ENCODE measurements at places on chromosomes 11 and 22.

GRCh38 chr11:12518606-12519385, 141.4 kb downstream of the PARVA start:
- DNase-seq: no peak

DNA sequence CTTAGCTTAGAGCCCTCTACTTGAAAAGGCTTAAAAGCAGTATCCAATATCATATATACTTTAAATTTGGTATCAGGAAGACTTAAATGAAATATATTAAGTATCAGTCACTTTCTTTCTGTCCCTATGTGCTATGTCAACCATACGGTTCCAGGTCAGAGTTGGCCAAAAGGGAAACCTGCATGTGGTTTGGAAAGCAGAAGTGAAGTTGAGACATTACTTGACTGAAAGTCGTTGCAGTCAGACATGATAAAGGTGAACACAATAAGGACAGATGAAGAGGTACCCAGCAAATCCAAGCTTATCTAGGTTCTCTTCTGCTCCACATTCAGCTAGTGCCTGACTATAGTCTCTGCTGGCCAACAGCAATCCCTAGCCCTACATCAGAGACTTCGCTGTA, 336.8 kb downstream of the KCNA4 start:
- DNase-seq: no peak

DNA sequence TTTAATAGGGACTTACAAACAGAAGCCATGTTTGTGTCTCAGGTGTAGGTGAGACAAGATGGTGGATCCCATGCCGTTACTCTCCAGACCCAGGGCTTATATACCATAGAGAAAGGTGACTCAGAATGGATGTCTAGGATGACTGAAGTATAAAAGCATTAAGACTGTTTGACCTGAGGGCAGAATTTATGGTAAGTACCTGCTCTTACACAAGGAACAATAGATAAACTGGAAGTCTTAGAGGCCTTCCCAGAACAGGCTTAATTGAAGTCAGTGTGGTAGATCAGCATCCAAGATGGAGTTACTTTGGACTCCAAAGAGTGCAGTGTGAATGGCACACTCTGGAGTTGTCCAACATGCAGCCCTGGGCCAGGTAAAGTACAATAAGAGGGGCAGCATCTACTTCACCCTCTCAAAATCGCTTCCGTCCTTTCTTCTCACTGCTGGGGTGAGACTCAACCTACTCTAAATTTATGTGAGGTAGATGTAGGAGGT, 387.0 kb upstream of the DDI1 start:
- DNase-seq: no peak

DNA sequence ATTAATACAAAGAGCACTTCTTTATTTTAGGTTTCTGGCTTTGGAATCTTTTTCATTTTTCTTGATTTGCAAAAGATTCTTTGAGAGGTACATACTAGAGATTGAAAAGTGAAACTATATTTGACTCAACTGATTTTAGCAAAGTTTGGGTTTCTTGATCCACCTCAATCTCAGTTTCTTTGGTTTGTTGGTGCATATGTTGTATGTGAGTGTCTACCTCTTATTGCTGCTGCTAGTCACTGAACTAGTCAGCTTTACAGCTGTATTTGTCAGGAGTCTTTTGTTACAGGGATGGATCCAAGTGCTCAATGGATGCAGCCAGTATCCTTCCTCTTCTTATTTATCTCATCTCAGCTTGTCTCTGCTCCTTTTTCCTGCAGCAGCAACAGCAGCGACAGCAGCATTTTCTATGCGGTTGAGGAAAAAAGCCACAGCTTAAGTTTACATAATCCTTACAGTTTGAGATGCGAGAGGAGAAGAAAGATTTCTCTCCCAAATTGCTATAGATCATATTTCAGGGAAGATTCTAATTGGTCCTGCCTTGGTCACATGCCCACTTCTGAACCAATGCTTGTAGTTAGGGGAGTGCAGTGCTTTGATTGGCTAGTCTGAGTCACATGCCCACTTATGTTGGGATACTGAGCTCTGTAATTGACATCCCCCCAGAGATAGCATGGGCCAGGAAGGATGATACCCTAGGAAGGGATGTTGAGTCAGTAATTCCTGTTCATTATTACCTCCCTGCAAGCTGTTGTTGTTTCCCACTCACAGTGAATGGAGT, 10.0 kb upstream of the ZNRF3 start:
- no peak for DNase-seq

DNA sequence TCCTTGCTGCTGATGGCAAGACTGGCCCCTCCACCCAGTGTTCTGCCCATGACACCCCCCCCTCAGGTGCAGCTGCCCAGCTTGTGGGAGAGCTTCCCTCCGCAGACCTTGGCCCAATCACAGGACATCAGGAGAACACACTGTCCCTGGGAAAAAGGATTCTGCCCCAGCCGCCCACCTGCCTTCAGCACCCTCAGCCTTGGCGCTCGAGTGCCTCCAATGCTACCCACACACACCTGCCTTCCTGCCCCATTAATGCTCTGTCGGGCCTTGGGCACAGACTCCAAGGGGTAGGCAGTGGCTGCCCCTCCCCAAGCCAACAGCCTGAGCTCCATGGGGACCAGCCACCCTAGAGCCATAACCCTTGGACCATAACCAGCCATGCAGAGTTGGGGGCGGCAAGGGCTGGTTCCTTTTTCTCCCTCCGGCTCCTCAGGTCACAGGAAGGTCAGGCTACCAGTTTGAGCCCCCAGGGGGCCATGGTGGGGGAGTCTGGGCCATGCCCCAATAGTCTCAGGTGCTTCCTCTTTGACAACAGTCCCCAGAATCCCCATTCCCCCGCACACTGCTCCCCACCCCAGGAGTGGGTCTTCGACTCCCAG, 1.3 kb upstream of the ZNF70 start:
- no peak for DNase-seq

- no peak for DNase-seq
Measured at GRCh38 chr22:46349681-46350080, 14.2 kb downstream of the TRMU start.

DNA sequence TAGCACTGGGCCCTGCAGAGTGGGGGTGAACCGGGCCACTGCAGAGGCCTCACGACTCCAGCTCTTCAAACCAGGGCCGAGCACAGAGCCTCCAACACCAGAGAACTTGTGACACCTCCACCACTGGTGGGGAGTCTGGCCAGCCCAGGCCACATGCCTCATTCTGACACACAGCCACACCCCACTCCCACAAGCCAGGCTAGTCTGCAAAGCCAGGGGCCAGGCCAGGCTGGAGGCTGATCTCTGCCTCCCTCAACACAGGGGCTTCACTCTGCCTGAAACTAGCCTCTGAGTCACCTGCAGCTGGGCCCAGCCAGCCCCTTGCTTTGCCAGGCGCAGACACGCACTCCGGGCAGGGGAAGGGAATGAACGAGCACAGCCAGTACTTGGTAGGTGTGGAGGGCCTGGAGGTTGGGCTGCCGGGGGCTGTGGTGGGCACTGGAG, 102.9 kb downstream of the MED15 start:
- no peak for DNase-seq

DNA sequence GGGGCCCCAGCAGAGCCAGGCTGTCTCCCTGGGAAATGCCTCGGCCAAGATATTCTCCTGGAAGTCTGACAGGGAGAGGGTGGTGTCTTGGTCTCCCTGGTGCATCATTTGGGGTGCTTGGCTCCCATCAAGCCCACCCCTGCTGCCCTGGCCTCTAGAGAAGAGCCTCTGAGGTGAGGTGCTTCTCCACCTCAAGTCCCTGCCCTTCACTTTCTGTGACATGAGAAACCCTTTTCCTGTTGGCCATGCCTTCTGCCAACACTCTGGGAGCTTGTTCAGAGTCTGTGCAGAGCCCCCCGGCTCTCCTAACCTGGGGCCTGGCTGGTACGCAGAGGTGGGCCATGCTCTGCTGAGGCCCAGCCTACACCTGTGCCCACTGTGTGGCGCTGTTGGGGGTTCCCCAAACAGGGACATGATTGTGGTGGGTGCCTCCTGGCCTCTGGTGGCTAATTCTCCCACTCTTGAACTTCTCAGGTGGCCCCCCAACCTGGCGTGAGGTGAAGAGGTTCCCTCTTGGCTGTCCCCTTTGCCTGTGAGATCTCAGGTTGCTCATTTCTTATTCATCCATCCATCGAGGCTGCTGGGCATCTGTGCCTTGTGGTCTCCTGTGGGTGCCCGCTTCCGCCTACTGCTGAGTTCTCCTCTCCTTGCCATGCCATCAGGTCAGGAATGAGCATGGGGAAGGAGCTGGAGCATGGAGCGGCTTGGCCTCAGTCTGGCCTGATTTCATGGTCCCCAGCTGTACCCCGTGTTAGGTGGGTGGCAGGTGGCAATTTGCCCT, 19.2 kb upstream of the DGCR8 start:
- no peak for DNase-seq

DNA sequence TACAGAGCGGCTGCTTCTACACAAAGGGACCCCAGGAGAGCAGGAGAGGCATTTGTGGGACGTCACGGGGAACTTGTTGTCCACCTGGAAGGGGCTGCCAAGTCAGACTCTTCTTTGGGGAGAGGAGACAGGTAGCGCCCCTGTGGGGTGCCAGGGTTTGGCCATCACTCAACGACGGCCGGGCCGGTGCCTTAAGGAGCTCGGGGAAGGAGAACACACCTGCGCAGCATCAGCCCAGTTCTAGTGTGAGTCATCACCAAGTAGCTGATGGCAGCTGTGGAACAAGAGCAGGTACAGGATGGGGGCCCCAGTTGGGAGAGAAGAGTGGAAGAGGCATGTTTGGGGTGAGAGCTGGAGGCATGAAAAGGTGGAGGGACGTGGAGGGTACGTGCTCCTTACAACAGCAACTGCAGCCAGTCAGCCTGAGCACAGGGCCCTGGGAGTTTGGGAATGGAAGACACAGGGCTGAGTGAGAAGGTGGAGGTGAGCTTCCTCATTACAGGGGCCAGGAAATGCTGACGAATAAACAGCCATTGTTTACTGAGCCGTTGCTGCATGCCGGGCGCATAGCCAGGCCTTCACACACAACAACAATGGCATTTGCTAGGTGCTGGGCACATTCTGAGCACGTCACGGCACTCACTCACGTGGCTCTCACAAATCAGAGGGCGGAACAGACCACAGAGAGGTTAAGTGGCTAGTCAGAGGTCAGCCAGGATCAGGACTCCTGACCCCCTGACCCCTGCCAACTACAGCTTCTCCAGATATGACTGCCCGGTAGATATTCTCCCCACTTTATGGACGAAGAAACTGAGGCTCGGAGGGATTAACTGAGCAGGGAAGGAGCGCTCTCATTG, 29.1 kb upstream of the TP53I11 start:
- DNase-seq: no peak

GRCh38 chr11:111698852-111699559, 67.2 kb downstream of the PPP2R1B start:
- no peak for DNase-seq

DNA sequence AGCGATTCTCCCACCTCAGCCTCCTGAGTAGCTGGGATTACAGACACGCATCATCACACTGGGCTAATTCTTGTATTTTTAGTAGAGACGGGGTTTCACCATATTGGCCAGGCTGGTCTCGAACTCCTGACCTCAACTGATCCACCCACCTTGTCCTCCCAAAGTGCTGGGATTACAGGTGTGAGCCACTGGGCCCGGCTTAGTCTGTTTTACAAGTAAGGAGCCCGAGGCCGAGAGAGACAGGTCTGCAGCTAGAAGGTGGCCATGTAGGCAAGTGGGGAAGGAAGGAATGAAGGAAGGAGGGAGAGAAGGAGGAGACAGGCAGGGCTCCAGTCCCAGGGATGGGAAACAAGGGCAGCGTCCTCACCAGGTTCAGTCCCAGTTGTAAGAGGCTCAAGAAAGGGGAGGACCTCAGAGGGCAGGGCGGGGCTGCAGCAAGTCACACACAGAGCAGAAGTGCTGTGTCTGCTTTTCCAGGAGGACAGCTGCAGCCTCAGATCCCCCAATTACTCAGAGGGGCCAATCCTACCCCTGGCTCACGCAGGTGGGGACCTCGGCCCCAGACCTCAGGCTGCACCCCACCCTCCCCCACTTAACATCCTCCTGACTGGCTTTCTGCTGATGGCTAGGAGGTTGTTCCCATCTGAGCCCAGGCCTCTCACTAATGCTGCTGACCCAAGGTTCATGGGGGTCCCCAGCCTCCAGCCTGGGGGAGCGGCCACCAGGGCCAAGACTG, 53.8 kb upstream of the PRR5 start:
- DNase-seq: no peak

DNA sequence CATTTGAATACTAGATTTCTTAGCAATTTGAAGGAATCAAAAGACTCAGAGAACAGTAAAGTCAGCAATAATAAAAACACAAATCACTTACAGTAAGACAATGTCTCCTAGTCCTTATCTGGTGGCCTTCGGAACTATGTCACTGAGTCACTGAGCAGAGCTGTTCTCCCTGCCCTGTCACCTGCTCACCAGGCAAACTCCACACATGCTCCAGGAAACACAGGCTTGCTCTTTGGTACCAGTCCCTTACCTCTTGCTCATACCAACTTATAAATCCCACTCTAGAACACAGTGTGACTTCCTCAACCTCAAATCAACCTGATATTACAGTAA, 81.1 kb upstream of the CHRM4 start:
- no peak for DNase-seq

DNA sequence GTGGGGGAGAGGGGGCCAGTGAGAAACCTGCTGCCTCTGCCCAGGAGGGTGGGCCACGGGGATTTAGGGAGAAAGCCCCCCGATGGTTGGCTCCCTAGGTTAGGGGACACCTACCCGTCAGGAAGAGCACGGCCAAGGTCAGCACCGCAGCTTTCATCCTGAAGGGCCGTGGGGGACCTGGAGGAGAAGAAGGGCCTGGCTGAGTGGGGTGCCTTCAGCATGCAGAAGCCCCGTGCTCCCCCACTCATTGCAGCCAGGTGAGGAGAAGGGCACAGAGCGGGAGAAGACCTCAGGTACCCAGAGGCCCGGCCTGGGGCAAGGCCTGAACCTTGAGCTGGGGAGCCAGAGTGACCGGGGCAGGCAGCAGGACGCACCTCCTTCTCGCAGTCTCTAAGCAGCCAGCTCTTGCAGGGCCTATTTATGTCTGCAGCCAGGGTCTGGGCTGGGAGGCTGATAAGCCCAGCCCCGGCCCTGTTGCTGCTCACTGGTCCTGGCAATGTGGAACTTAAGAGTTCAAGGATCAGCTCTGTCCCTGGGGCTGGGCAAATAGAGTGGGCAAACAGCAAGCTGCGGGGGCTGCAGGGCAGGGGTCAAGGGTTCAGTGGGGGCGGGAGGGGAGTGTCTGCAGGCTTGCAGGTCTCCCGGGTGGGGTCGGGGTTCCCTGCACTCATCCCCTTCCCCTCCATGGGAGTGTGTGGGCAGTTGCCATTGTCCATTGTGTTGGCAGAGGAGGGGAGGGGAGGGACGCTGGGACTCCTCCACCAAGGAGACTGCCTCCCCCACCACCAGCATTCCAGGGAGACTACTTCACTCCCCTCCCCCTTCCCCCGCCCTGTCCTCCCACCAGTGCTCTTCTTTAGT, at the start of gene APOA1:
TSS of gene APOA1 (minus strand) at position 392 of the 861 bp plus-strand sequence. CDS start at position 157, 235 bp downstream.
- DNase-seq: no peak

DNA sequence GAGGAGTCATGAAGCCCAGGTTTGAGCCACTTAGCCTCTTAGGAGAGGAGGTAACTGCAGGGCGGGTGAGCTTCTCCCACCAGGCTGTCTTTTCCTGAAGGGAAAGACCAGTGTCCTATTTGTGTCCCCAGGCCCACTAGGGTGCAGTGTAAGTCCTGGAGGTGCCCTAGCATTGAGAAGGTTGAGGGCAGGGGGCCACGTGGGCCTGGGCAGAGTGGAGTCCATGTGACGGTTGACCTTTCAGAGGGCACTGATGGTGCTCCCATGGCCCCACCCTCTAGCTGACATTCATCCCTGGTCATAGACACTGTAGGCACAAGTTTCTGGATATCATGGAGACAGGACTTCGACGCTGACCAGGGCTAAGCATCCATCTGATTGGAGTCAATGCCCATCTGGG, 44.1 kb upstream of the TP53I11 start:
- DNase-seq: no peak

GRCh38 chr11:17855531-17856290, 121.1 kb downstream of the KCNC1 start:
- DNase-seq: no peak

GRCh38 chr11:72069787-72070251, 10.5 kb downstream of the NUMA1 start:
- peak; percentile 4 for DNase-seq
